ENCODE measurements at places on chromosomes 2 and 18. TPM values are rescaled to one million over a fixed set of nuclear protein-coding genes. Genes with fewer than 3 reads are reported as not detected.
A peak's percentile ranks its signal among the peaks of the same experiment; 100 is the strongest.

DNA sequence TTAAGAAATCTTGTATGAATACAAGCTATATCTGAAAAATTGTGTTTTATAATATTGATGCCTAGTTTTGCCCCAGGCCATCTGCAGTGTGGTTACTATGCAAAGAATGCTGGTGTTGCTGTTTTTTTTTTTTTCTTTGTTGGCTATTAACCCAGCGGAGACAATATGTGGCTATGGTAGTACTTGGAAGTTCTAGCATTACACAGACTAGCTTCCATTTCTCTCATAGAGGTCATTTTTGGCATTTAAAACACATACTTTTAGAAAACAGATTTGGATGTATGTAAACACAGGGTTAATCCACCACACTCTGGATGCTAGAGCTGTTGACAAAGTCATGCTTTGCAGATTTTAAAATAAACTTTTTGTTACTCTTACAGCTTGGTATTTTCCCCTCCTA, 209.8 kb downstream of the NEDD4L start:
- H3K27me3 ChIP-seq, result no peaks in the 10 kb centered on the region
- no peak for DNase-seq
- H3K27ac ChIP-seq, result no peak overlapping the region
- H3K4me3 ChIP-seq, result no peak overlapping the region

GRCh38 chr18:57431467-57432080, 3.6 kb upstream of the ONECUT2 start:
- no peak overlapping the region for H3K4me3 ChIP-seq
- peaks cover 94% of the 10 kb centered on the region for H3K27me3 ChIP-seq
- H3K4me1 ChIP-seq, result peaks cover 15% of the 10 kb centered on the region
- no peak overlapping the region for H3K27ac ChIP-seq
- no peaks in the 10 kb centered on the region for H3K36me3 ChIP-seq

DNA sequence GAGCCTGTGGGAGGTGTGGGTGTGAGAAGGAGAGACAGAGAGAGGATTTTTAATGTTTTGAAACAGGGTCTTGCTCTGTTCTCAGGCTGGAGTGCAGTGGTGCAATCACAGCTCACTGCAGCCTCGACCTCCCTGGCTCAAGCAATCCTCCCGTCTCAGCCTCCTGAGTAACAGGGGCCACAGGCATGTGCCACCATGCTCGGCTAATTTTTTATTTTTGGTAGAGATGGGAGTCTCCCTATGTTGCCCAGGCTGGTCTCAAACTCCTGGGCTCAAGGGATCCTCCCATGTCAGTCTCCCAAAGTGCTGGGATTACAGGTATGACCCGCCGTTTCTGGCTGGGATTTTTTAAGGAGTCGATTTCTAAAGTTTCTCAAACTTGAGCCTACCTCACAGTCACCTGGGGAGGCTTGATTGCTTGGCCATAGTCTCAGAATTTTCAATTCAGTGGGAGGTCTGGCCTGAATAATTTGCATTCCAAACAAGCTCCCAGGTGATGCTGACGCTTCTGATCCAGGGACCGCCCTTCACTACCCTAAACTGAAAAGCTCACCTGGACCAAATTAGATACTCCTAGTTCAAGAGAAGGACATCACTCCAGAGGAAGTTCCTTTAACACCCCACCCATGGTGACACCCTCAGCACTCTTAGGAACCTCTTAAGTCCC, 70.8 kb upstream of the SLC1A4 start:
- peak overlapping the region; percentile 69 for H3K27ac ChIP-seq
- H3K4me3 ChIP-seq, result peak overlapping the region; percentile 56
- DNase-seq, result no peak
- H3K27me3 ChIP-seq, result no peaks in the 10 kb centered on the region
- no peaks in the 10 kb centered on the region for H3K4me1 ChIP-seq

The SP3 gene
- total RNA-seq, result 77.0 TPM

The LIMS4 gene
- total RNA-seq, result 1.1 TPM

Data from lower lobe of right lung (tissue), 2 donors.